RPMI8226 (cell line): ENCODE measurements at places on chromosomes 16 and 17.
A peak's percentile ranks its signal among the peaks of the same experiment; 100 is the strongest.

- no peak for DNase-seq
These were observed 95.7 kb downstream of the CACNG1 start for GRCh38 chr17:67139784-67140665.

- DNase-seq = no peak
These were observed 241.1 kb downstream of the SOX9 start for GRCh38 chr17:72361892-72362291.

DNA sequence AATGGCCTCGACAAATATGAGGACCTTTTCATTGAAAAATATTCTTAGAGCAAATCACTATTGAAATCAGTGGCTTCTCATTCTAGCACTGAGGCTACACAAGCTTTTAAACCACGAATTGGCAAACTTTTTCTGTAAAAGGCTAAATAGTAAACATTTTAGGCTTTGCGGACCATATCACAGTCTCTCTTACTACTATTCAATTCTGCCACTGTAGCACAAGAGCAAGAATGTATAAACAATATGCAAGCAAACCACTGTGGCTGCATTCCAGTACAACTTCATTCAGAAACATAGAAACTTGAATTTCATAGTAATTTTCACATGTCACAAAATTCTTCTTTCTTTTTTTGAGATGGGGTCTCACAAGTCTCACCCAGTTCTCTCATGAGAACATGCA lies 49.1 kb downstream of the PHLPP2 start:
- no peak for DNase-seq

GRCh38 chr17:63841350-63842172 lies 924 bp downstream of the SMARCD2 start:
- peak; percentile 45 for DNase-seq

- no peak for DNase-seq
These were observed 61.9 kb upstream of the GSE1 start for GRCh38 chr16:85550953-85551924.

DNA sequence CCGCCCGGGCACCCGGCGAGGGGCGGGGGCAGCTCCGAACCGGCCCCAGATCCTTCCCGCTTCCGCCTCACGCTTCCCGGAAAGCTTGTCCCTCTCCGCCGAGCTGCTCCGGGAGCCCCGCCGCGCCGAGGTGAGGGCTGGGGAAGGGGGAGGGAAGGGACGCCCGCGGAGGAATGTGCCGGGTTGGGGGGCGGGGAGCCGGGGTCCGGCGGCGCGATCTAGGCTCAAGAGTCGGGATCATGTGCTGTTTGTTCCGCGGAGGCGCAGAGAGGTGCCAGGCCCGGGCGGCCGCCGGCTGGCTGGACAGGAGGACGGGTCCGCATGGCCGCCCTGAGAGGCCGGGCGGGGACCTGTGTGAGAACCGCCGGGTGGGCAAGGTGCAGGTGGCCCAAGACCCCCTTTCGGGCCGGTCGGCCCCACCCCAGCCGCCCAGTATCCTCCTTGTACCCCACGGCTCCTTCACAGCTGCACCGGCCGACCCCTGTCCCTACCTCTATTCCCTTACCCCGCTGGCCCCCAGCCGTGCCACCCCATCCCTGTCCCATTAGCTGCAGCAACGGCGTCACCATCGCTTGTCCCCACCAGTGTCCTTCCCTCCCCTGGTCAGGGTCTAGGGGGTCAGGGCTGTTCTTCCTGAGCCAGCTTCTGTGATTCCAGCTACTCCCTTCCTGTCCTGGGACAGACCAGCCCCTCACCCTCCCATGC lies 429 bp downstream of the KIF1C start:
- DNase-seq = peak; percentile 26

- DNase-seq = no peak
These were observed 11.5 kb downstream of the UBALD2 start for GRCh38 chr17:76276461-76277299.

DNA sequence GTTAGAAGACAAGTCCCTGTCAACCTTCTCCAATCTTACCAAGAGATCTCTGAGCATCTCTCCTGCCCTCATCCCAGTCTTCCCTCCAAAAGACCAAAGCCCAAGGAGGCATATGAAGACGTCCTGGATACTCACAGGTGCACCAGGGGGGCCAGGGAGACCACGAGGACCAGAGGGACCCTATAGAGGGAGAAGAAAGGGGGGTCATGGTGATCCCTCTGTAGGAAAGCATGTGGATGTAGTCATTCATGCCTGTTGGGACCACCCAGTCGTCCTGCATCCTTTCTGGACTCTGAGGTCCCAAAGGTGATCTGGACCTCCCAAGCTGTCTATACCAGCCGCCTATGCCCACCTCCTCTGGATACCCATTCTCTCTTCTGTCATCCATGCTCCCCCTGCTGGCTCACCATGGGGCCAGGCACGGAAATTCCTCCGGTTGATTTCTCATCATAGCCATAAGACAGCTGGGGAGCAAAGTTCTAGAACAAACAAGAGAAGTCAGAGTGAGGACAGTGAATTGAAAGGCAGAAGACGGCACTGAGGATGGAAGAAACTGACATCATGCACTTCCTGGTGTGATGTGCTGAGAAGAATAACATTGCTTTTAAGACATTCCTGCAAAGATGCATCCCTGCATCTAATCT lies 3.3 kb downstream of the COL1A1 start:
- peak; percentile 79 for DNase-seq

DNA sequence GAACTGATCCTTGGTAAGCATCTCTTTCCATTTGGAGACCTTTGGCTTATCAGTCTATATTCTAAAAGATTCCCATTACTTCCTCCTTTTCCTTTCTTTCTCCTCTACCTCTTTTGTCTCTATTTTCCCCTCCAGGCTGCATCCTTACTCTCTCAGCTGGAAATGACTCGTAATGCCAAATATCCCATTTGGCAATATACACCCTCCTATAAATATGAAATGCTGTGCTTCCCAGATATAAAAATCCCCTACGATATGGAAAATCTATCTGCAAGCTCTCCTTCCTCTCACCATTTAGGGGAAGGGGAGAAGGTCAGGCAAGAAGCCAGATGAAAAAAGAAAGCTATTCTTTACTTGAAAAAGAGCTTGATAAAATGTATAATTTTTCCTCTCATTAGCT lies 39.9 kb downstream of the XPO6 start:
- no peak for DNase-seq

- no peak for DNase-seq
These were observed 173.4 kb upstream of the CIBAR2 start for GRCh38 chr16:85285681-85286065.
